ENCODE measurements at places on chromosomes 11 and 22.

DNA sequence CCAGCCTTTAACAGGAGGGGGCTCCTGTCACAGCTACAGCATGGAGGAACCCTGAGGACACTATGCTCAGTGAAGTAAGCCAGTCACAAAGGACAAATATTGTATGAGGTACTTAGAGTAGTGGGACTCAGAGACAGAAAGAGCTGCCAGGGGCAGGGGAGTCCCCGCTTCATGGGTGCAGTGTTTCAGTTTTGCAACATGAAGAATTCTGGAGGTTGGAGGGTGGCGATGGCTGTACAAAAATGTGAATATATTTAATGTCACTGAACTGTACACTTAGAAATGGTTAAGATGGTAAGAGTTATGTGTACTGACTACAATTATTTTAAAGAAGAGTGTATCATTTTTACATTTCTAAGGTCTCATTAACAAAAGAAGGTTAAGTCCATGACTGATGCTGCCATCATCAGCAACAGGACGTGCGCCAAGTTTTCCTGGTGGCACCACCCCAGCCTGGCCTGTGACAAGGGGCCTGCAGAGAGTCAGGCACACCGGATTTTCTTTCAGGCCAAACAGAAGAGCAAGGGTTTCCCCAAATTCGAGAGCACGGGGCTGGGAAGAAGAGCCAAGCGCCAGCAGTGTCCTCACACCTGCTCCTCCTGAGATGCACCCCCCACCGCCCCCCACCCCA, 22.1 kb downstream of the YPEL1 start:
- no peak overlapping the region for H3K4me3 ChIP-seq
- no peak overlapping the region for H3K27ac ChIP-seq
- H3K4me1 ChIP-seq: no peaks in the 10 kb centered on the region
- peaks cover 16% of the 10 kb centered on the region for H3K36me3 ChIP-seq
- no peak for DNase-seq

DNA sequence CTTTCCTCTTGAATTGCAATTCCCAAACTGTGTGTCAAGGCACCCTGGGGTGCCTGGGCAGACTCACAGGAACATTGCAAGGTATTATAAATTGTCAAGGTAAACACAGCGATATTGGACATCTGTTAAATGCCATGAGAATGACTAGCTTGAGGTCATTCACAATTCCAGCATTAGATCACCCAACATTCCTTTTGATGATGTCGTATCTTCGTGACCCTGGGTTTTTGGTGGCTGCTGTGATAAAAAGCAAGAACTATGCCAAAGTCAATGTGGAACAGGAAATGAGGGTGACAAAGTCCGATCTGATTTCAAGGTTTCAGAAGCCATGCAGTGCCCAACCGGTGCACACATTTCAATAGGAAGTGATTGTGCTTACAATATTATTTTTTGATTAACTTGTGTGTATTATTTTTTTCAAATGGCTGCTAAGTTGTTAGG, 458.4 kb downstream of the MIAT start:
- H3K36me3 ChIP-seq: no peaks in the 10 kb centered on the region
- peaks cover 7% of the 10 kb centered on the region for H3K4me1 ChIP-seq
- no peaks in the 10 kb centered on the region for H3K27me3 ChIP-seq
- H3K27ac ChIP-seq: no peak overlapping the region
- no peak for DNase-seq

DNA sequence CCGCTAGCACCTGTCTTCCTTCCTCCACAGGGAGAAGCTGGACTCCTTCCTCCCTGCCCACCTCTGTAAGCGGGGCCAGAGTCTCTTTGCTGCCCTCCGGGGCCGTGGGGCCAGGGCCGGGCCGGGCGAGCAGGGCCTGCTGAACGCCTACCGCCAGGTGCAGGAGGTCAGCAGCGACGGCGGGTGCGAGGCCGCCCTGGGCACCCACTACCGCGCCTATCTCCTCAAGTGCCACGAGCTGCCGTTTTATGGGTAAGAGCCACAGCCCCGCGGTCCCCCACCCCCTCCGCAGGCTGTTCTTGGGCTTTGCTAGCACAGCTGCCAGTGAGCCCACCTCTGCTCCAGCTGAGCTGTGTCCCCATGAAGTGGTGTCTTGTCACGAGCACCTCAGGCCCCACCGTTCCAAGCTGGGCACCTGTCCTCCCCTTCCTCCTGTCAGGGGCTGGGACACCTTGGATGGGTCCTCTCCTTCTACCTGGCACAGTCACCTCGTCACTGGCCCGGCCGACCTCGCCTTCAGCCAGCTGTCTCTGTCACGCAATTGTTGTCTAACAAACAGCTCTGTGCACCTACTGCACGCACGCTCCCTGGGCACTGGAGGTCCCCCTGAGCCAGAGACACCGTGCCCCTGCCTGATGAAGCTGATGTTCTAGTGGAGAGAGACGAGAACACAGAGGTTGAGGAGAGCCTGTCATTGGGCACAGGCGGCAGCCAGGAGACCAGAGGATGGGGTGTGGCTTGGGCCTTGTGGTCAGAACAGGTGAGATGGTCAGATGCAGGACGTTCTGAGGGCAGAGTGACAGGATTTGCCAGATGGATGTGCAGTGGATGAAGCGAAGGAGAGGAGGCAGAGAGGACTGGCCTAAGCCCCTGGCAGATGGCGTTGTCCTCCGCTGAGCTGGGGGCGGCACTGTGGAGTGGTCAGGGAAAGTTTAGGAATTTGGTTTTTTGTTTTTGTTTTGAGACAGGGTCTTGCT, 10.6 kb downstream of the FRMD8 start:
- no peak for DNase-seq
- no peak overlapping the region for H3K4me3 ChIP-seq
- peaks cover 33% of the 10 kb centered on the region for H3K36me3 ChIP-seq

DNA sequence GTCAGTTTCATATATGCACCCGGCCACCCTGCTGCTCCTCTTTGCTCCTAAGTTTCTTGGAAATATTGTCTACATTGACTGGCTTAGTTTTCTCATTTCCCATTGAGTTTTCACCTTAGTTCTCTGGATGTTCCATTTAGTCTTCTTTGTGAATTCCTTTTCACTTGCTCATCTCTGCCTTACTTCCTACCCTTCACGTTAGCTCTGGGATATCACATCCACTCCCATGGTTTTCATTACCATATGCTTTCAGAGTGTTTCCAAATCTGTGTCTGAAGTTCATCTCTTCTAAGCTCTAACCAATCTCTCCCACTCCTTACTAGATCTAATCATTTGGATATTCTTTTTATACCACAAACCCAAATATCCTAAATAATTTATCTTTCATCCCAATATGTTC, 226.4 kb downstream of the FAM76B start:
- no peak for DNase-seq
- H3K36me3 ChIP-seq: no peaks in the 10 kb centered on the region
- peaks cover 7% of the 10 kb centered on the region for H3K27me3 ChIP-seq
- H3K4me1 ChIP-seq: peaks cover 5% of the 10 kb centered on the region
- no peak overlapping the region for H3K4me3 ChIP-seq

- no peaks in the 10 kb centered on the region for H3K27me3 ChIP-seq
- H3K27ac ChIP-seq: no peak overlapping the region
- H3K4me3 ChIP-seq: no peak overlapping the region
- no peaks in the 10 kb centered on the region for H3K36me3 ChIP-seq
- DNase-seq: no peak
- H3K4me1 ChIP-seq: no peaks in the 10 kb centered on the region
Measured at GRCh38 chr11:12464303-12464702, 86.9 kb downstream of the PARVA start.

DNA sequence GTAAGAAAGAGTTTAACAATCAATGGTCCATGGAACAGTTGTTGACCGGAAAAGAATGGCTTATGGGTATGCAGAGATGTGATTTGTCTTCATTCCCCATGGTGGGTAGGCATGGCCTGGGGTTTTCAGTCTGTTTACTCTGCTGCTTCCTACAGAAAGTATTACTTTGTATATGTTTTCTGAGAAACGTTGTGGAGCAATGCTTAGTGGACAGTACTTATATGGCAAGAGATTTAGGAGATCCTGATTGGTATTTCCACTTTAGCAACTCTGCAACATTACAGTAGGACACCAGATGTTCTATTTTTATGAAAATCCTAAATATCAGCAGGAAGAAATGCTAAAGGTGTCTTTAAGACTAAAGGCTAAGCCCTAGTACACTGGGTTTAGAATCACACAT, 309.1 kb downstream of the AASDHPPT start:
- no peaks in the 10 kb centered on the region for H3K4me1 ChIP-seq
- H3K4me3 ChIP-seq: no peak overlapping the region
- H3K27me3 ChIP-seq: no peaks in the 10 kb centered on the region

DNA sequence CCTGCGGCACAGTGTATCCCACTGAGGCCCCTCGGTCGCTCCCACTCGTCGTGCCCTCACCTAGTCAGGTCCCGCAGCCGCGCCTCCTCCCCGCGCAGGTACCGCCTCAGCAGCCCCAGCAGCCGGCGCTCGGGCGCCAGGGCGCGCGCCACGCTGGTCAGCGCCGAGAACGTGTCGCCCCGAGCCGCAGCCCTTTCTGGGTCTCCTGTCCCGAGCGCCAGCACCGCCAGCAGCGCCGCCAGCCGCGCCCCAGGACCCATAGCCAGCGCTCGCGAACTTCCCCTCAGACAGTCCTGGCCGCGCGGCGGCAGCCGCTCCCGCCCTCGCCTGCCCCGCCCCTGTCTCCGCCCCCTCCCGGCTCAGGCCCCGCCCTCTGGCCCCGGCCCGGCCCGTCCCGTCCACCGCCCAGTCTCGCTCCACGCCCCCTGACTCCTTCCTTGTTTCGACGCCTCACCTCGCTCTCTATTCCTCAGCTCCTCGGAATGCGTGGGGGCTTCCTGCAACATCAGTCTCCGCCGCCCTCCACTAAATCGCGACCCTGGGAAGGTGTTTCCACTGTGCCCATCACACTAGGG, at the start of gene P4HA3:
P4HA3 (minus strand) TSS at position 289 of the 575 bp plus-strand sequence; CDS start at position 260, 29 bp downstream.
- H3K4me3 ChIP-seq: peak within 1 kb of the TSS; percentile 76
- H3K27me3 ChIP-seq: no peaks in the 10 kb centered on the region
- no peak within 1 kb of the TSS for H3K27ac ChIP-seq
- no peaks in the 10 kb centered on the region for H3K36me3 ChIP-seq
- DNase-seq: peak; percentile 39

- DNase-seq: no peak
- no peaks in the 10 kb centered on the region for H3K36me3 ChIP-seq
- no peak overlapping the region for H3K4me3 ChIP-seq
- no peaks in the 10 kb centered on the region for H3K27me3 ChIP-seq
- H3K27ac ChIP-seq: no peak overlapping the region
Measured at GRCh38 chr11:115408036-115408921, 95.9 kb downstream of the CADM1 start.

- DNase-seq: no peak
- peaks cover 2% of the 10 kb centered on the region for H3K36me3 ChIP-seq
- no peak overlapping the region for H3K27ac ChIP-seq
Measured at GRCh38 chr22:28064920-28065319, 145.9 kb upstream of the PITPNB start.

DNA sequence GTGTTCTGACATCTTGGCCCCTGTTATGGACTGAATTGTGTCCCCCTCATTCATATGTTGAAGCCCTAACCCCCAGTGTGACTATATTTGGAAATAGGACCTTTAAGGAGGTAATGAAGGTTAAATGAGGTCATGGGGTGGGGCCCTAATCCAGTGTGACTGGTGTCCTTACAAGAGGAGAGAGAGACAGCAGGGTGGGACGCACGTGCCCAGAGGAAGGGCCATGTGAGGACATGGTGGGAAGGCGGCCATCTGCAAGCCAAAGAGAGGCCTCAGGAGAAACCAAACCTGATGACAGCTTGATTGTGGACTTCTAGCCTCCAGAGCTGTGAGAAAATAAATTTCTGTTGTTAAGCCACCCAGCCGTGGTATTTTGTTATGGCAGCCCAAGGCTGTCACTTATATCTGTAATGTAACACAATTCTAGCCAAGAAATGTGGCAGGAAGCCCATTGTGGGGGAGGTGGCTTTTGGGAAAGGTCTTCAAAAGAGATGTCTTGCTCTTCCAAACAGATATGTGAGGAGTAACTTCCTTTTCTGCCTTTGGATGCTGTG, 23.7 kb downstream of the SLC22A6 start:
- no peaks in the 10 kb centered on the region for H3K27me3 ChIP-seq
- no peak for DNase-seq
- no peak overlapping the region for H3K4me3 ChIP-seq
- peaks cover 7% of the 10 kb centered on the region for H3K4me1 ChIP-seq
- no peaks in the 10 kb centered on the region for H3K36me3 ChIP-seq

GRCh38 chr11:16856022-16856471, 117.6 kb downstream of the C11orf58 start:
- H3K4me1 ChIP-seq: peaks cover 5% of the 10 kb centered on the region
- DNase-seq: no peak
- H3K27me3 ChIP-seq: no peaks in the 10 kb centered on the region
- H3K4me3 ChIP-seq: no peak overlapping the region
- H3K36me3 ChIP-seq: peaks cover 14% of the 10 kb centered on the region

DNA sequence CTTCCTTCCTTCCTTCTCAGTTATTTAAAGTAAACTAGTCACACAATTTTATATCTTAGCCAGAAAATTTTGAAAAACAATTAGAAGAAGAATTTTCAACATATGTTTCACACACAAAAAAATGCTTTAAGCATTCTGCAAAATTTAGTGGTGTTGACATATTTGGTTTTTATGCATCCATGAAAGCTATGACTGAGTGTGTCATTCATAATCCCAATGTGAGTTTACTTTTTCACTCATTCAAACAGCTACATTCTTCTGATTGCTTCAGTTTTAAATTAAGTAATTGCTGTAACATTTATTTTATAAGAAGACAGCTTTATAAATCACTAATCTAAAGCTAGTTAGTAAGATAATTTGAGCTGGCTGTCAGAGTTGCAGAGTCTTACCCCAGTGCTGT, 453.5 kb downstream of the LRRC4C start:
- peaks cover 5% of the 10 kb centered on the region for H3K4me1 ChIP-seq
- no peaks in the 10 kb centered on the region for H3K27me3 ChIP-seq
- no peaks in the 10 kb centered on the region for H3K36me3 ChIP-seq
- no peak for DNase-seq

DNA sequence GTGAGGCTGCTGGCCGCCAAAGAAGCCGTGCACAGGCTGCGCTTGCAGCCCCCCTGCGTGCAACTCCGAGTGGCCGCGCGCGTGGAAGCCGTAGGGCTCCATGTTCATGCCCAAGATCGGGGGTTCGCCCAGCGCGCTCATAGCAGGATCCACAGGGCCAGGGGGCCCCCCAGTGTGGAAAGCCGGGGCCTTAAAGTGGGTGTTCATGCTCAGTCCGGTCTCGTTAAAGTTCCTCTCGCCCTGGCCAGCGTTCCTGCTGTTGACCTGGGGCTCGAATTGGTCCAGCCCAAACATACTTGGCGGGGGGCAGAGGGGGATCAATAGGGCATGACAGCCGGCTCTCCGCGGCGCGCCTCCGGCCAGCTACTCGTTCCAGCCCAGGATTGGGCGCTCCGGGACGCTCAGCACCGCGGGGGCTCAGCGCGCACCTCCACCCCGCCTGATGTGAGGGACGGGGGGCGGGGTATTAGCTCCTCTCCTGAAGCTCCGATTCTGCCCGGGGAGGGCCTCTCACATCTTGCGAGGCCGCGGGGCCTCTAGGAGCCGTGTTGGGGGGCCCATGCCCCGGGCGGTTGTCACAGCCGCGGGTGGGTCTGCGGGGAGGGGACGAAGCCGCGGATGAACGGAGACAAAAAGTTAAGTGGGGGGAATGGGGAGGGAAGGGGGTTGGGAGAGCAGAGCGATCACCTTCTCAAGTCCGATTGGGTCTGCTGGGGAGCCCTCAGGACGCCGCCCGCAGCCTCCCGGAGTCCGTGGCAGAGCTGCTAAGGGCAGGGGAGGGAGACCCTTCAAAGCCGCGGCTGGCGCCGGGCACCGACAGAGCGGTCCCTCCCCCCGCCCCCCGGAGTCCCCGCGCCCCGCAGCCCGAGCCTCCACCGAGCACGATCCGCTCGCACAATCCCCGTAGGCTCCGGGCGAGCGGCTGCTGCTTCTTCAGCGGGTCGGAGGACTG, 1.0 kb downstream of the MN1 start:
- peaks cover 6% of the 10 kb centered on the region for H3K36me3 ChIP-seq
- H3K4me1 ChIP-seq: peaks cover 44% of the 10 kb centered on the region
- H3K27ac ChIP-seq: peak overlapping the region; percentile 85
- H3K27me3 ChIP-seq: no peaks in the 10 kb centered on the region
- DNase-seq: peak; percentile 59
